ENCODE measurements at places on chromosomes 4 and X.

GRCh38 chr4:6655924-6656323 is 15.4 kb downstream of the MRFAP1 start:
- DNase-seq = no peak

DNA sequence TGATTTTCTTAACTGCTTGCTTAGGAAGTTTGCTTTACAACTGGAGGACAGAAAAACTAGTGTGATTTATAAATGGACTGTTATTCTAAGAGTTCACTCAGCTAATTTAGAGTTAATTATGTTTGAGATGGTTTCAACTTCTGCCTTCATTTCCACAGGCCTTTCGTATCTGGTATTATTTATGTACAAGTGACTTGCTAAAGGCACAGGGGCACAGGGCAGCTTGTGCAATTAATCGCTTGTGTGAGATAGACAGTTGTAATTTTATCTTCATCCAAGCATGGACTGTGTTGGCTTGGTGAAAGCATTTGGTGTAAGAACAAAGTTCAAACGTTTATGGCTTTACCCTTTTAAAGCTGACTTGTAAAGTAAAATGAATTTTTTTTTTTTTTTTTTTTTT is 38.3 kb downstream of the GPAT3 start:
- no peak for DNase-seq

DNA sequence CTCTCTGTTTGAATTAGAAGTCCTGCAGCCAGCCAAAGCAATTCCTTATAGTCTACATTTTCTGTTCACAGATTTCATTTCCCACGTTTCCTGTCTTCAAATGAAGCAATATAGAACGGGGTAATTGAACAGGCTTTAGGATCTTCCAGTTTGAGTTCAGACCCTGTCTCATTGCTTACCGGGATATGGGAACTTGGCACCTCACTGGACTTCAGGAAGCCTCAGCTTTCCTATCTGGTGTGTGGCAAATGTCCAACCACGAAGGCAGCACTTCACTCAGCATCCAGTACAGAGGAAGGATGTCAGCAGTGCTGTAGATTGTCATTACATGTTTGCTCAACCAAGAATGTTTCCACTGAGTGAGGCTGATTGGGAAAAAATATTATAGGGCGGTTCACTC is 271.1 kb upstream of the ZFP42 start:
- no peak for DNase-seq

DNA sequence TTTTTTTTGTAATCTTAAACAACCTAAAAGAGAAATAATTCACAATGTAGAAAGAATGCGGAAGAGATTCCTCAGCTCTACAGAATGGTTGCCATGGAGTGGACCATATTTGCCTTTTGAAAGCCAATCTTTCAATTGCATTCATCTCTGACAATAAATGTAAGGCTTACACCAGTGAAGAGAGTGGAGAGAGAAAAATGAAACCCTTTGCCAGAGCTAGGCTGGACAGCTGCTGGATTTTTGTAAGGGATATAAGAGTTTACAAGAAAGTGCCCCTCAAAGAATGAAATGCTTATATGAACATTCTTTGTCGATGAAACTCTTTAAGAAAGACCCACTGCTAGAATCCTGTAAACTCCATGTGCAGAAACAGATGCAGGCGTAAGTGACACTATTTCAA is 66.0 kb upstream of the FAT1 start:
- no peak for DNase-seq

DNA sequence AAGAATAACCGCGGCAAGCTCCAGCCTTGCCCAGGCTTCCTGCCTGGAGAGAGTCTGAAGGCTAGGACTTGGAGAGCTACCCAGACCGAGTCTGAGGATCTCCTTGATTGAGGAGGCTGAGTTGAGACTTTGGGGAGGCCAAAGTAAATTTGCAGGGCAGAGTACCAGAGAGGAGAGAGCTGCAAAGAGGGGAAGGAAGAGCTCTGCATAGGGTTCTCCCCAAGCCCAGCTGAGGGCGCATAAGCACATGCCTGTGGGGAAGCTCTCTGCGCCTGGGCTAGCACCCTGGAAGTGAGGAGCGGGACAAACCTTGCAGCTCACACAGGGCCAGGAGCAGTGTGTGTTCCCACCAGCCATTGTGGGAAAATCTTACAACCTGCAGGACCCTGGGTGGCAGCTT is 56.1 kb downstream of the FAM193A start:
- DNase-seq = no peak

- no peak for DNase-seq
Observed at GRCh38 chr4:41066049-41066448, 148.3 kb downstream of the APBB2 start.

- DNase-seq = no peak
Observed at GRCh38 chrX:51851507-51852085, 41.8 kb upstream of the MAGED1 start.

- no peak for DNase-seq
Observed at GRCh38 chrX:94424456-94424855, 750.5 kb downstream of the FAM133A start.

GRCh38 chr4:8067274-8067936 is 91.2 kb downstream of the ABLIM2 start:
- no peak for DNase-seq

DNA sequence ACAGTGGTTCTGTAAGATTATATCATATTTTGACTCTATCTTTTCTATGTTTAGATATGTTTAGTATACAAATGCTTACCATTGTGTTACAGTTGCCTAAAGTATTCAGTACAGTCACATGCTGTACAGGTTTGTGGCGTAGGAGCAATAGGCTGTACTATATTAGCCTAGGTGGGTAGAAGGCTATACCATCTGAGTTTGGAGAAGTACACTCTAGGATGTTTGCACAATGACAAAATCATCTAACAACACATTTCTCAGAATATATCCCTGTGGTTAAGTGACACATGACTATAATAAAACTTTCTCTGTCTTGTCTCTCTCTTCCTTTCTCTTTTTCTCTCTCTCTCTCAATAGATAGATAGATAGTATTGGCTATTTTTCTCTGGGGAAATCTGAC is 1053.1 kb downstream of the STIM2 start:
- DNase-seq = no peak

DNA sequence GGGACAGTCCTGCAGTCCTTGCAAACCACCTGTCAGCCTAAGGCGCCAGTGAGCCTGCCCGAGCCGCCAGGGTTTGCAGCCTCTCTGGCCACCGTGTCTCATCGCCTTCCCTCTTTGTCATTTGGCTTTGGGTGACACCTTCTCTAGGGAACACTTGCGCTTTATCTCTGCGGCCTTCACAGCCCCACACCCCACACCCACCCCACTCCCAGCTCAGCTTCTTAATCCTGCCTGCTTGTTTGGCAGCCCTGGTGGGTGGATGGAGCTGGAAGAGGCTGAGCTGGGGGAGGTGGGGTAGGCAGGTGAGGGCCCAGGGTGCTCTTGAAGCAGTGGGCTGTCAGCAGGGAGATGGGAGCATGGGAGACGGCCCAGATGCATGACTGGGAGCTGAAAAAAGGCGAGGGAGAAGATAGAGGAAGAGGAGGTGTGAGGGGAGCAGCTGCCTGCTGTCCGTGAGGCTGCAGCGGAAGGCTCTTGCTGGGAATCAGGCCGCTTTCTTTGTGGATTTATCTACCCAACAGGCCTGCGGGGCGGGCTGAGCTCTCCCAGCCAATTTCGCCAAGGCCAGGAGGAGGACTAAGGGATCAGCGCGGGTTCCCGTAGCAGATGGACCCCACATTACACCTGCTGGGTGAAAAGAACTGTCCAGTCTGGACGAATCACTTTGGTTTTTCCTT is 97.5 kb upstream of the STOX2 start:
- DNase-seq = no peak
